HAP-1 (cell line): ENCODE measurements at places on chromosomes 1 and 21.

- DNase-seq = no peak
Measured at GRCh38 chr1:150976401-150976821, 1.8 kb upstream of the CERS2 start.

GRCh38 chr21:24208562-24209260 is 1398.6 kb downstream of the MRPL39 start:
- DNase-seq = no peak

DNA sequence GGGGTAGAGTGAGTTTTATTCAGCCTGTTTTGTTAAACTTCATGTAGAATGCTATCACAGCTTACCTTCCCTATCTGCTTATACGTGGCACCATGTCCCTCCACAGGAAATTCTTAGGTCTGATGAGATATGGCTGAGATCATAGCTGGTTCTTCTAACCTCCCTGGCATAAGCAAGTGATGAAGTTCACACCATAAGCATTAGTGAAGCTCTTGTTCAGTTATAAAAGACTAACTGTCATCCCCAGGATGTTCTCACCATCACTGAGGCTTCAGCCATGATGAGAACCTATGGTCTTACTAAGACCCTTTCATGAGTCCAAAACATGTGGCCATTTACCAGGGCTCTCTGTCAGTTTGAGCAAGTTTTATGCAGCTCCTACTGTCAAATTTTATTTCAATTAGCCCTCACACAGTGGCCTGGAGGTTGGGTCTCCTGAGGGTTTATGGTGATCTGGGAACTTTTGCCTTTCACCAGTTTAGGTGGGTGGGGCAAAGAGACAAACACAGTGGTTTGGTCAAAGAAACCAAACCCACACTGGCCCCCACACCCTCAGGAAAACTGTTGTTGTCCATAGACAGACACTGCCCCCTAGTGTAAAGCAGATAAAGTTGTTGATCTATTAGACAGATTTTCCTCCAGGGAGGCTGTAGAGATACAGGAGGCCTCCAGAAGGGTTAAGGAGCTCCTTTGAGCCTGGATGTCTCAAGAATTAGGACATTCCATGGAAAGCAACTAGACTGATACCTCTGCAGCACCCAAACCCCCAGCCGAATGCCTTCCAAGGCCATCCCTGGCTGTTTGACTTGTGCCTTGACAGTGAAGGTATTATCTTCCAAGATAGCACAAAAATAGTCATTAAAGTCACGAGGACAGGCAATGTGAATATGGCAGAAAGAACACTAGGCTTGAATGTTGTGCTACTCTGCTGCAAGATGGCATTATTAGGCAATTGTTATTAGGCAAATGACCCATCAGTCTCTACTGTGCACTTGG is 5.0 kb downstream of the SLC22A15 start:
- peak; percentile 78 for DNase-seq

GRCh38 chr21:45699966-45700365 is 56.4 kb downstream of the PCBP3 start:
- DNase-seq = no peak

GRCh38 chr1:201020040-201020591 is 3.4 kb downstream of the KIF21B start:
- DNase-seq = no peak

DNA sequence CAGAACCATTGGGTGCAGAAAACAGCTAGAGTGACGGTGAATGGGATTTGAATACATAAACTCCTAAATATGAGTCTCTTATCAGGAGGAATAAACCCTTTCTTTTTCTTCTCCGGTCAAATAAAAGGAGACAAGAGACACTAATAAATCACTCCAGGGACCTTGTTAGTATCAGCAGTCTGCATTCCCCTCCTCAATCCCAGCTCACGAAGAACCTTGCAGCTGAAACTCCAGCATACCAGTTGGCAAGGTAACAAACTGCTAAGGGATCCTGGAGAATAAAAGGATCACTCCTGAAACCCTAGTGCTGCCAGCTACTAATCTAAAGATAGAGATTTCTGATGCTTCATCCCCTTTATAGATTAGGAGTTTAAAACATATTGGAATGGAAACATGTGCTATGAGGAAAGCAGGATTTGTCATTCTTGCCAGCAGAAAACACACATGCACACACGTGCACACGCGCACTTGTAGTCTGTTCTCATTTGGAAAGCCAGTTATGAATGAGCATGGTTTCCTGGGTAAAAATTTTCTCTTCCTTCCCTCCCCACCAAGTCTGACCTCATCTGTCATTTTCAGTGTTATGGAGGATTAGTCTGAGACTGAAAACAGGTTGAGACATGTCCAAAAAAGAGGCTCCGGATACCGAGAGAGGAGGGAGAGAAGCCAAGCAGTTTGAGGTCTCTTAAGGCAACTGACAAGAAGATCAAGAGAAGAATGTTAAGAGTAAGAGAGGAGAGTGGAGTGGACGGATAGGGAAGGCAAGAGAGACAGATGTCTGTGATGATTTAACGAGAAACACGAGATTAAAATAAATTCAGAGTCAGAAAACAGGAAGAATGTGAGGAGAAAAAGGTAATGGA is 10.9 kb downstream of the IER5 start:
- DNase-seq = peak; percentile 59

GRCh38 chr1:206037581-206037980 is 13.9 kb upstream of the CTSE start:
- no peak for DNase-seq

- no peak for DNase-seq
Measured at GRCh38 chr1:168643152-168643551, 66.7 kb downstream of the XCL1 start.

DNA sequence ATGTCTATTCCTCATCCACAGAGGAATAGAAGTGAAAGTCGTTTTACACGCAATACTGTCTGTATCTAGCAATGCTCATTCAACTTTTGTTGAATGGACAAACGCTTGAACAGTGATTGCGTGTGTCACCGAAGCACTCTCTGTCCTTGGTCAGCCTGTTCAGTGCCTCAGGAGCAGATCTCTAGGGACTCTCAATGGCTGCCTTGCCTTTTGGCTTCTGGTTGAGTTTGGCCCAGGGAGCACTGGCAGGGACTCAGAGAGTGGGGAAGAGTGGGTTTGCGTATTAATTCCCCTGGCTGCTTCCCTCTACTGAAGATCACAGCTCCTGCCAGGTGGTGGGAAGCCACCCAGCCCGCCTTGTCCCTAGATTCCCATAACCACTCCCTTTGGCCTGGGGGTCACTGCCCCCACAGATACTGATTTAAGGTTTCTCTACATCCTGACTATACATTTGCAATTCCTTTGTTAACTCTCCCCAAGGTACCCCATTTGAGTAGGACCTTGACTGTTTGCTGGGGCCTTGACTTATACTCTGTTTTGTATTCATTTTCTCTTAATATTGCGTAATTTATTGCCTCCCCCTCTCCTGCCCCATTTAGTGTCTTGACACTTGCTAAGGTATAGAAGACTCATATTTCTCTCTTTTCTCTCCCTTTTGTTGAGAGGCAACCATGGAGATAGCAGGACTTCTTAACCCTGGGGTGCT is 61.7 kb upstream of the USP24 start:
- no peak for DNase-seq

- DNase-seq = no peak
Measured at GRCh38 chr1:71245246-71245645, 164.4 kb upstream of the ZRANB2 start.

- peak; percentile 3 for DNase-seq
Measured at GRCh38 chr1:2972011-2972878, 49.0 kb upstream of the ACTRT2 start.

DNA sequence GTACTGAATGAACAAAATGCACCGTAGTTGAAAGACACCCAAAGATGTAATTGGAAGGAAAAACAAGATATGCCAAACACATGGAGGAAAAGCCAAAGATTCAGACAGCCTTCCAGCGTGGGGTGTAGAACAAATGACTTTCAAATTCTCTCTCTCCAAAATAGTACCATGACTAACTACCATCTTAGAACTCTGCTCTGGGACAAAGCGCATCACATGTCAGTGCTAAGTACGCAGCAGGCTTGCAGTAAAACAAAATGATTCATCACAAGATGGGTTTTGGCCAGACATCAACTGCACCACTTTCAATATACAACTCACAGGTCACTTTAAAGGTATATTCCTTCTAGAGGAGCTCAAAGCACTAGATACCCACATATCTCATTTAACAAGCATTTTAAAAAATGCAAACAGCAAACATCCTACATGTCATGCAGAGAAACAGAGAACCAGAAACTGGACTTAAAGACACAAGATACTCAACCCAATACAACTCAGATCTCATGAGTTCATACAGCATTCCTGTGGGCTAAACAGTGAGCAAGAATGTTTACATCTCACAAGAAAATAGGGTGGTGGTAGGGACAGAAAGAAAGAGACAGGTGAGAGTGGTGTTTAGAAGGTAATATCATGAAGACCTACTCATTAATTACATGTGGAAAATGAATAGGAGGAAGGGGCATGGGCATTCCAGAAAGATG is 75.7 kb downstream of the BCAR3 start:
- no peak for DNase-seq

GRCh38 chr1:151834239-151834638 is 2.6 kb upstream of the RORC start:
- no peak for DNase-seq

DNA sequence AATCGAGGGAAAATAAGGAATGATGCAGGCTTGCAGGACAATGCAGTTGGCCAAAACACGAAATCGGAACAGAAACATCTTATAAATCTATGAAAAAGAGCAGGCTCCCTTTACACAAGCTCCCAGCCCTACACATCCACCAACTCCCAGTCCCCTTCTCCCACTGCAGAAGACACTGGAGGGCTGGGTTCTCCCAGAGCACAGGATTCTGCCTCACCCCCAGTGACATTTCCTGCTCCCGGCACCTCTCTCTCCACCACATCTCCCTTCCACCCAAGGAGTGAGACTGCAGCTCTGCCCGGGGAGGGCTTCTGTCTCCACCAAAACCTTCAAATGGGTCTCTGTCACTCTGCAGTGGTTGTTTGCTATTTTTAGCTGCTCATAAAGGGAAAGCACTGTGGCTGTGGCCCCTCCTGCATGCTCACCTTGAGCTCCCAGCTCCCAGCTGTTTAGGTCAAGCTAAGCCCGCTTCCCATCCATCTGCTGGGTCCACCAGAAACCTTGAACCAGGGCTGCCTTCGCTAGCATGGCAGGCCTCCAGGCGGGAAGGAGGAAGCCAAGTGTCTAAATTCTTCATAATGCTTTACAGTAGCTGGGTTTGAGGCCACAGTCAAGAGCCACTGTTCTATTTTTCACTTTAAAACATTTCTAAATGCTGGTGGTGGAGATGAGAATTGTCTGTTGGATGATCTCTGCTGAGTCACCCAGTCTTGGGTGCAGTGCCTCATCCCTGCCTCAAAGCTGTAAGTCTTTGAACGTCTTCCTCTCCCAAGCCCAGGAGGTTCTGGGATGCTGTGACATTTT is 3.3 kb upstream of the C2CD2 start:
- DNase-seq = no peak

DNA sequence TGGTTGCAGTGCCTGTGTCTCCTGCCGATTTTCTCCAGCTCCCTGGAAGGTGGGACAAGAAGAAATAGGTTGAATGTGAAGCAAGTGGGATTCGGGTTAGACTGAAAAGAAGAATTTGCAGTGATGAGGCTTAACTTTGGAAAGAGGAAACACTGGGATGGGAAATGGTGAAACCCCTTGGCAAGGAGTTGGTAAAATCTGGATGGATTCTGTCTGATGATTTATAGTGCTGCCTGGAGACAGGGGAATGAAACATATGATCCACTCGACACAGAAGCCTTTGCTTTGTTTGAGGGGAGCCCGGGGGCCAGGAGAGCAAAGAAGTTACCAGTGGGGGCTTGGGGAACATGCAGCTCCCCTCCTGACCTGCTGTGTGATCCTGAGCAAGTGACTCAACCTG is 67.2 kb downstream of the UBIAD1 start:
- no peak for DNase-seq

GRCh38 chr1:151661751-151662150 is 49.9 kb downstream of the SNX27 start:
- no peak for DNase-seq

GRCh38 chr1:227828786-227829185 is 13.3 kb downstream of the PRSS38 start:
- DNase-seq = no peak

DNA sequence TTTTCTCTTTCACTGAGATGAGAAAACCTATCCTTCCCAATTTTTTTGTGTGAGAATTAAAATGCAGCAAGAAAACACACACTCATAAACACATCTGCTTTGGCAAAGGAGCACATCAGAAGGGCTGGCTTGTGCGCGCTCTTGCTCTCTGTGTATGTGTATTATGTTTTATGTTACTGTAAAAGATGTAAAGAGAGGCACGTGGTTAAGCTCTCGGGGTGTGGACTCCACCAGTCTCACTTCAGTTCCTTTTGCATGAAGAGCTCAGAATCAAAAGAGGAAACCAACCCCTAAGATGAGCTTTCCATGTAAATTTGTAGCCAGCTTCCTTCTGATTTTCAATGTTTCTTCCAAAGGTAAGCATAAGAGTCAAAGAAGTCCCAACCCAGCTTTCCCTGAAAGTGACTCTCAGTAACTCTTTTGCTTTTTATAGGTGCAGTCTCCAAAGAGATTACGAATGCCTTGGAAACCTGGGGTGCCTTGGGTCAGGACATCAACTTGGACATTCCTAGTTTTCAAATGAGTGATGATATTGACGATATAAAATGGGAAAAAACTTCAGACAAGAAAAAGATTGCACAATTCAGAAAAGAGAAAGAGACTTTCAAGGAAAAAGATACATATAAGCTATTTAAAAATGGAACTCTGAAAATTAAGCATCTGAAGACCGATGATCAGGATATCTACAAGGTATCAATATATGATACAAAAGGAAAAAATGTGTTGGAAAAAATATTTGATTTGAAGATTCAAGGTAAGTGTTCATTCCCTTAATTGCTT is at the start of gene CD2:
TSS of gene CD2 (plus strand) at position 233 of the 780 bp plus-strand sequence. CDS start at position 296, 63 bp downstream.
- DNase-seq = no peak

DNA sequence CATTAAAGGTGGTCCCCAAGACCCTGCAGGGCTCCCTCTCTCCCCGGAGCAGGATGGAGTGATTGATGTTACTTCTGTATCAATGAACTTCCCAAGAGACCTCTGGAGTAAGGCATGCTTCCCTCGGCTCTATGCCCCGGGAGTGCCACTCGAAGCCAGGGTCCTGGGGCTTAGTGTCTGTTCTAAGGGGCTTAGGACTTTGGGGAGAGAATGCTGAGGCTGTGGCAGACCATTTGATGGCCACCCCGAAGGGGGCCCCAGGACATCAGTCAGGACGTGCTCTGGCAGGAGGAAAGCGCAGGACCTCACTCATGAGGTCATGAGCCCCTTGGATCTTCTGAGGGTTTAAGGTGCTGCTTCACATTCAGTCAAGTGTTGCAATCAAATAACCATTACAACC is 7.5 kb downstream of the KIAA1614 start:
- DNase-seq = no peak

- DNase-seq = no peak
Measured at GRCh38 chr1:67336157-67336556, 28.5 kb downstream of the IL12RB2 start.

- no peak for DNase-seq
Measured at GRCh38 chr1:206706298-206706791, 21.6 kb downstream of the MAPKAPK2 start.

GRCh38 chr1:41918450-41919043 is at the start of gene HIVEP3:
HIVEP3 (minus strand) TSS chr1:41918922.
- peak; percentile 72 for DNase-seq

DNA sequence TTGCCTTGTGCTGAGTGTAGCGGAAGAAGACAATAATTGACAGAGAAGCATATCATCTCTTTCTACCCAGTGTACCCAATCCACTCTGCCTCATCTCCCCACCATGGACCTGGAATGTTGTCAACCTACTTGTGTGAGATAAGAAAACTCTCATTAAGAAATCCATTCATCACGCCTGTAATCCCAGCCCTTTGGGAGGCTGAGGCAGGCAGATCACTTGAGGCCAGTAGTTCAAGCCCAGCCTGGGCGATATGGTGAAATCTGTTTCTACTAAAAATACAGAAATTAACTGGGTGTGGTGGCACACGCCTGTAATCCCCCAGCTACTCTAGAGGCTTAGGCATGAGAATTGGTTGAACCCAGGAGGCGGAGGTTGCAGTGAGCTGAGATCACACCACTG is 209.6 kb downstream of the PBX1 start:
- no peak for DNase-seq
